ENCODE measurements at places on chromosomes 13 and 19.

GRCh38 chr19:45253396-45254027 is 2.4 kb downstream of the MARK4 start:
- no peak for DNase-seq

DNA sequence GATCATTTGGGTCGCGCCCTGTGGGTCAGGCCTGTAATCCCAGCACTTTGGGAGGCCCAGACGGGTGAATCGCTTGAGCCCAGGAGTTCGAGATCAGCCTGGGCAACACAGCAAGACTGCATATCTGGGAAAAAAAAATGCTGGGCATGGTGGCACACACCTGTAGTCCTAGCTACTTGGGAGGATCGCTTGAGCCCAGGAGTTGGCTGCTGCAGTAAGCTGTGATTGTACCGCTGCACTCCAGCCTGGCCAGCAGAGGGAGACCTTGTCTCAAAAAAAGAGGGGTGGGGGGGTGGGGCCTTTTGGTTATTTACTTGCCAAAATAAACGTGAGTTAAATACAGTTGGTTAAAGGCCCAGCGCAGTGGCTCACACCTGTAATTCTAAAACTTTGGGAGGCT is 9.8 kb upstream of the ZNF544 start:
- DNase-seq: no peak

DNA sequence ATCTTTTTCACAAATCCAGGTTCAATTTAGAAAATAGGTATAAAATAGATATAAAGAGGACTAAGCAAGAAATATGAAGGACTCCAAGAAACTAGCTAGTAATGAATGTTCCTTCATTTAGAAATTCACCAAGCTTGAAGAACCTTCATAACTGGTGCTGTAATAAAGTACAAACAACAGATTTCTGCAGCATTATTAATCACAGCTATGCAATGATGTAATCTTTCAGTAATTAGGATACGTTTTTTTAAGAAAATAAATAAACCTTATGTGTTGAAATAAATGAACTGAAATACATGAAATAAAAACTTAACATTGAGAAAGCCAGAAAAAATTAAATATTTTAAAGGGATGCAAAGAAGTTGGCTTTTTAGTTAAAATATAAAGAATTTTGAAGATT is 236.1 kb downstream of the RGCC start:
- no peak for DNase-seq

DNA sequence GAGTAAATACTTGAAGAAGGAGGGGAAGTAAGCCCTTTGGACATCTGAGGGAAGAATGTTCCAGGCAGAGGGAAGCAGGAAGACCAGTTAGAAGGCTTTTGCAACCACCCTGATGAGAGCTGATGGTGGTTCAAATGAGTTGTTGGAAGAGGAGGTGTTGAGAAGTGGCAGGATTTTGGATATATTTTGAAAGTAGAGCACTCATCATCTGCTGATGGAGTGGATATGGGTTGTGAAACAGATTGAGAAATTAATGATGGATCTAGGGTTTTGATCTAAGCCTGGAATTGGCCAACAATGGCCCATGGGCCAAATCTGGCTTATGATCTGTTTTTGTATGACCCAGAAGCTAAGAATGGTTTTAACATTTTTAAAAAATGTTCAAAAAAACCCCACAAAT is 230.7 kb downstream of the NDFIP2 start:
- no peak for DNase-seq

DNA sequence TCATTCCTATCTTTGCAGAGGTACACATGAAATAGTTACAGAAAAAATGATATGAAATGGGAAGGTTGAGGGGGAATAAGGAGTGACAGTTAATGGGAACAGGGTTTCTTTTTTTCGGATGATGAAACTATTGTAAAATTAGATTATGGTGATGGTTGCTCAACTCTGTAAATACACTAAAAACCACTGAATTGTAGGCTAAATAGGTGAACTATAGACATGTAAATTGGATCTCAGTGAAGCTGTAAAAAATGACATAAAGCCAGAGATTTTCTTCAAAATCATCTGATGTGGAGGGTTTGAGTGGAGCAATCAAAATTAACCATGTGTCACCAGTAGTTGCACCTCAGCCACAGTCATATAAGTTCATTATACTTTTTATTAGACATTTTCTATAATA is 6.6 kb upstream of the FLT3 start:
- no peak for DNase-seq

GRCh38 chr13:30720172-30720869 is 15.0 kb upstream of the ALOX5AP start:
- no peak for DNase-seq

DNA sequence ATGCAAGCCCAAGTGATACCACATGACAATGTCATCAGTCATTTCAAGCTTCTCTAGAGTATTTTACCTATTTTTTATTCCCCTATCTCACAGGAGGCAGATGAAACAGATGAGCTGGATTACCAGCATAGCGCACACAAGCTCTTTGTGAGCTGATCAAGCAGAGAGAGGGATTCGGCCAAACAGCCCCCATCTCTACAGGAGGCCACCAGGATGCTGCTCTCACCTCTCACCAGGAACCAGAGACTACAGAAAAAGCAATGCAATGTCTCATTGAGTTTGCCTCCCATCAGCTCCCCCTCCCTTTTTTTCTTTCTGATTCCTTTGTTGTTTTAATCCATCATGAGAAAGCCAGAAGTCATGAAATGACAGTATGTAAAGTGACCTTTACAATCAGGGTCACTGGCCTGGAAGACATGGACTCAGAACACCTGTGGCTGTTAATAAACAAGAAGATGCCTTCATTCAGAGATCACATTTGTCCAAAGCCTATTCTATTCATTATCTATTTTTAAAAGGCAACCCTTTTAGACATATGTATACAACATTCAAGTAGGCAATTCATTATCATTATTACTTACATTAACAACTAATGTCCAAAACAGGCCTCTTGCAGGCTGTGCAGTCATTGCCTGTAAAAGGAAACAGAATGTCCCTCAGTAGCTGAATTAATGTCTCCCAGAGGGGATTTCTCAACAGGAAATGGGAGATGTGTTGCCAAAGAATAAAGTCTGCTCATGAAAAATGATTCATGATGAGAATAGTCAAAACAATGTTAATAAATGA is 656.6 kb downstream of the TBC1D4 start:
- DNase-seq: peak; percentile 26

DNA sequence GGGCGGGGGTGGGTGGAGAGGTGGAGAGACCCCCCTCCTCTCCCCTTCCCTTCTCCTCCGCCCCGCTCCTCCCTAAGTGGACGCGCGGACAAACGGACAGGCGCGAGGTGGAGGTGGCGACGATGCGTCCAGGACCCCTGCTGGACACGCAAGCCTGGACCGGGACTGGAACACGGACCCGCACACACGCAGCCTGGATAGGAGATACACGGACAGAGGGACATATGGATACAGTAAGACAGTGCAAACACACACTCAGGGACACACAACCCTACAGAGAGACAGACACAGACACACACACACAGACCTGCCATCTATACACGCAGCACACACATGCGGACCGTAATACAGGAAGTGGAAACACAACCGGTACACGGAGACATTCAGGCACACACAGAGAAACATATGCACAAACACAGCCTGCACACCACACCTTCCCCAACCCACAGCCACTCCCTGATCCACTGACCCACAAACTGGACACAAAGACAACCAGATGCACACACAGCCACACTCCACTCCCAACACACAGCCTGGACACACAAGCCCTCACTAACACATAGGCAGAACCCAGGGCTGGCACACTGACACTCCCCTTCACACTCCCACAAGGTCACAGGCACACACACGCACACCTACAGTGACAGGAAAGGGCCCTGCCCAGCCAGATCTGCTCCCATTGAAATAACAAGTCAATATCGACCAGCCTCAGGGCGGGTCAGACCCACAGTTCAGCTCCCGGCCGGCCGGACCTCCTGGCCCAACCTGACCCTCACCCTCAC is 696 bp upstream of the ERFL start:
- no peak for DNase-seq

GRCh38 chr19:6424195-6424938 is at the start of gene KHSRP:
Gene KHSRP, minus strand, starts transcription at chr19:6424811. Its CDS starts 110 bp downstream, at chr19:6424701.
- no peak for DNase-seq

GRCh38 chr13:98999639-98999952 is 21.7 kb upstream of the DOCK9 start:
- no peak for DNase-seq

DNA sequence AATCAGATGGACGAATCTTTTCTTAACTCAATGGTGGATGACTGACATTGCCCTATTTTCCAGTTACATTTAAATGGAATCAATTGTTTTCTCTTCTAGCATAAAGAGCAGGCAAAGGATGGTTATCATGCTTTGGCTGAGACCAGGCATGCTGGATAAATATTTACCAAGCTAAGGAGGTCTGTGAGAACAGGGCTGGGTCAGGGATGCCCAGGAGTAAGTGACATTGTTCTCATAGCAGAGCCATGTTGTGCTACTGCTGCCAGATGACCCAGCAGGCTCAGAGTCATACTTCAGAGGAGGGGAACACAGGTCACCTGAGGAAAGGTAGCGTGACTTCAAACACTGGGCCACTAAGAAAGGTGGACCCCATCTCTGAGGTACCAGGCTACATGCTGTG is 116.0 kb upstream of the RNF113B start:
- no peak for DNase-seq

- DNase-seq: no peak
These were observed 123.1 kb downstream of the SPRY2 start for GRCh38 chr13:80217614-80218456.

Measured in HFF-Myc (cell line).